ENCODE measurements at places on chromosomes 5 and 9.

DNA sequence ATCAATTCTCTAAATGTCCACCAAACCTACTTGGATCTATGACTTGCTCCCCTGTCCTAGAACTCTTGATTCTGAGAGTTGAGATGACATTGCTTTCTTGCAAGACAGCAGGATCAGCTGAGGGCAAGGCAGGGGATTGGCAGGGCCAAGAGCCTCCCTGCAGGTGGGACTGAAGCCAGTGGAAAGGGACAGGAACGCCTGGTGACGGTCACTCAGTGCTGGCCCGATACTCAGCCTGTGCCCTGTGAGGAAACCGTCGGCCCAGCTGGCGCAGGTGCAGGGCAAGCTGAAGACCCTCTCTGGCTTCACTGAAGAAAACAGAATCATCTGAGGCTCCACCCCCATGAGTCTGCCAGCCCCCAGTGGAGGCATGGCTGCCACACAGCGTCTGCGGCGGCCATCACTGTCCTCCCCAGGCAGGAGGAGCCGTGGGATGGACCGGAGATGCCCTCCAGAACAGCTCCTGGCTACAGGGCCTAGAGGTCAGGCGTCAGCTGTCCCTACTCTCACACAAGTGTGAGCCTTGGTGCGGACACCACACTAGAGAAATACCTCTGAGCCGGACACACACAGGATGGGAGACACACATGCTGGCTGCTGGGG, 14.7 kb downstream of the UBAC1 start:
- no peaks in the 10 kb centered on the region for H3K27me3 ChIP-seq
- no peak overlapping the region for H3K4me3 ChIP-seq
- H3K27ac ChIP-seq, result no peak overlapping the region
- H3K4me1 ChIP-seq, result no peaks in the 10 kb centered on the region
- H3K36me3 ChIP-seq, result peaks cover 78% of the 10 kb centered on the region

DNA sequence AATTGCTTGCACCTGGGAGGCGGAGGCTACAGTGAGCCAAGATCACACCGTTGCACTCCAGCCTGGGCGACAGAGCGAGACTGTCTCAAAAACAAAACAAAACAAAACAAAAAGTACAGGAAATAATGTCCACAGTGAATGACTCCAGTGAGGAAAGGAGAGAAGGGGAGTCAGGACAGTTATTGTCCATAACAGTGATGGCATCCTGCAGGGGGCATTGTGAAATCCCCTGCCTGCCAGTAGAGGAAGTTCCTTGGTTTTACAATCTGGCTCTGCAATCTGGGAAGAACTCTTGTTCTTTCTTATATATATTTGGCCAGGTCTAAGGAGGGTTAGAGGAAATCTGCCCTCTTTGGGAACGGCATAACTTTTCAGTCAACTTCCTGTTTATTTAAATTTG, 8.2 kb downstream of the SH3GL2 start:
- H3K4me1 ChIP-seq, result no peaks in the 10 kb centered on the region
- H3K27ac ChIP-seq, result no peak overlapping the region
- no peaks in the 10 kb centered on the region for H3K36me3 ChIP-seq
- H3K27me3 ChIP-seq, result no peaks in the 10 kb centered on the region

- peaks cover 6% of the 10 kb centered on the region for H3K4me1 ChIP-seq
- no peaks in the 10 kb centered on the region for H3K36me3 ChIP-seq
- H3K4me3 ChIP-seq, result no peak overlapping the region
- DNase-seq, result no peak
- no peaks in the 10 kb centered on the region for H3K27me3 ChIP-seq
Measured at GRCh38 chr9:124602204-124602603, 95.0 kb upstream of the NR5A1 start.

- no peak for DNase-seq
- H3K27ac ChIP-seq, result no peak overlapping the region
- no peaks in the 10 kb centered on the region for H3K27me3 ChIP-seq
- H3K4me3 ChIP-seq, result no peak overlapping the region
- H3K36me3 ChIP-seq, result no peaks in the 10 kb centered on the region
Measured at GRCh38 chr5:170480260-170480659, 23.6 kb upstream of the KCNIP1 start.

DNA sequence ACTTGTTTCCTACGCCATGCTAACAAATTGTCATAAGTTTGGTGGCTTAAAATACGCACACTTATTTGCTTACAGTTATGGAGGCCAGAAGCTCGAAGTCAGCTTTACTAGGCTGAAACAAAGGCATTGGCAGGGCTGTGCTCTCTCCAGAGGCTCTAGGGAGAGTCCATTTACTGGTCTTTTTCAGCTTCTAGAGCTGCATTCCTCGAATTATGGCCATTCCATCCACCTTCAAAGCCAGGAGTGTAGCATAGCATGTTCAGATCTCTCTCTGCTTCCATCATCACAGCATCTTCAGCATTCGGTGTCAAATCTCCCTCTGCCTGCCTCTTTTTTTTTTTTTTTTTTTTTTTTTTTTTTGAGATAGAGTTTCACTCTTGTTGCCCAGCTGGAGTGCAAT, 670.2 kb downstream of the ACTL7B start:
- DNase-seq, result no peak
- H3K27ac ChIP-seq, result no peak overlapping the region
- H3K27me3 ChIP-seq, result no peaks in the 10 kb centered on the region
- no peak overlapping the region for H3K4me3 ChIP-seq
- H3K36me3 ChIP-seq, result no peaks in the 10 kb centered on the region

DNA sequence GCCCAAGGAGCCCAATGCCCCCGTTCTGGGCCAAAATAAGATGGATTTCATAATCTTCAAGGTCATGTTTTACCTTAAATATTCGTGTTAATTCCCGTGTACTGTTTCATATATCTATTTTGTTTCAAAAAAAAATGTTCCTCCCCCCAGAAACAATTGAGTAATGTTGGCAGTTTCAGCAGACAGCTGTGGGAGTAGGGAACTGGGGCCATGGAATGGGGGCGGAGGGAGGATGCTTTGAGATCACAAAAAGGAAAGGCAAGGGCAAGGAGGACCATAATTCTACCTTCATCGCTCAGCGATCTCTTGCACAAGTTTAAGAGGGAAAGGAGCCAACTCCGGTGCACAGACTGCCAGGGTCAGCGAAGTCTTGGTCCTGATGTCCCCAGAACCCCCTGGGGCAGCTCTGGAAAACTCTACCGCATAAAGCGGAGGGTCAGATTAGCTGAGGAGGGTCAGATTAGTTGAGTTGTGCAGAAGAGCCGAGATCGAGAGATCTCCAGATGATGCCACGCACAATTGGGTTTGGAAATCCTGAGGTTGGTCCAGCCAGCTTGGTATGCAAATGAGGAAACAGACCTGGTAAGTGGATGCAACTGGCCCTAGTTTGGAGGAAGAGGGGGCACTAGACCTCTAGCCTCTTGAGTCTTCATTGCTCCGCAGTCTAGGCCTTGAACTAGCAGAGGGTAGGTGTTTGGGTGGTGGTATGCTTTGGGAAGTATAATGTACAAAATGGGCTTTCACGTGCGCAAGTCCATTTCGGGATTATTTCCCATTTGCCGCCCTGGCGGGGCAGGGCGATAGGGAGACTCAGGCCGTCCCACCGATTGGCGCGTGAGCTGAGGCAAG, 24.0 kb downstream of the CDKN2A start:
- DNase-seq, result no peak
- H3K36me3 ChIP-seq, result no peaks in the 10 kb centered on the region
- H3K4me1 ChIP-seq, result peaks cover 17% of the 10 kb centered on the region
- H3K4me3 ChIP-seq, result no peak overlapping the region

DNA sequence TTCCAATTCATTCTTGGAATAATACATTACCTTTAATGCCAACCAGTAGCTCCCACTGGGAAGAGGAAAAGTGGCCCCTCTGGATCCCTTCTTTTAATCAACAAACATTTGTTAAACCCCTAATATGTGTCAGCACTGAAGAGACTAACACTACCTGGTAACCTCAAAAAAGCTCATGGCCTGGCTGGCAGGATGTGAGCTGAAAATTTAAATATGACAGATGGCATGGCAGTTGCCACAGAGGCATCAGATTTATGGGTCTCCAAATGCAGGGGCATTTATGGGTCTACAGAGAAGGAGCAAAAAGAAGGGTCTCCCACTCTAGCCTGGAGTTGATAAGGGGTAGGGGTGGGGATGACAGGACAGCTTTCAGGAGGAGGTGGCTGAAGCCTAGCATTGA, 12.5 kb downstream of the DNAH5 start:
- no peaks in the 10 kb centered on the region for H3K27me3 ChIP-seq
- no peak for DNase-seq
- H3K36me3 ChIP-seq, result no peaks in the 10 kb centered on the region

- DNase-seq, result no peak
- no peak overlapping the region for H3K27ac ChIP-seq
- H3K4me1 ChIP-seq, result peaks cover 20% of the 10 kb centered on the region
- no peak overlapping the region for H3K4me3 ChIP-seq
- no peaks in the 10 kb centered on the region for H3K27me3 ChIP-seq
Measured at GRCh38 chr5:173834071-173834771, 53.9 kb upstream of the CPEB4 start.
